ENCODE measurements at places on chromosomes 11 and 22. TPM values are rescaled to one million over a fixed set of nuclear protein-coding genes. Genes with fewer than 3 reads are reported as not detected.

- H3K27ac ChIP-seq, result no peak overlapping the region
- no peak overlapping the region for H3K4me3 ChIP-seq
- H3K4me1 ChIP-seq, result no peaks in the 10 kb centered on the region
- H3K27me3 ChIP-seq, result no peaks in the 10 kb centered on the region
These were observed 15.9 kb upstream of the HYLS1 start for GRCh38 chr11:125871391-125872137.

DNA sequence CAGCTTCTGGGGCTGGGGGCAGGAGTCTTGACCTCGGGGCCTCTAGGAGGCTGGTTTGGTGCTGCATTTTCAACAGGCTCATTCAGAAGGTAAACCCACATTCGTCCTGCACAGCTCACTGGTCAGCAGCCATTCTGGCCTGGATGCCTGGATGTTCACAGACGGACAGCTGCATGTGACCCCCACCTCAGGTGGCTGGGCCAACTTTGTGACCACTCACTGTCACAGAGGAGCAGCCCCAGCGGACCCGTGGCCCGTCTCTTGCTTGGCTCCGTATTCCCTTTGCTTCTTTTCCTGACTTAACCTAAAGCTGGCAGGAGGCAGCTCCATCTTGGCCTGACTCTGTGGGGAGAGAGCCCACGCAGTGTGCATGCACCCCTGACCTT lies 8.2 kb downstream of the DGCR8 start:
- H3K4me1 ChIP-seq, result peaks cover 25% of the 10 kb centered on the region
- no peak for DNase-seq
- H3K27ac ChIP-seq, result no peak overlapping the region
- no peaks in the 10 kb centered on the region for H3K27me3 ChIP-seq
- peaks cover 87% of the 10 kb centered on the region for H3K36me3 ChIP-seq

DNA sequence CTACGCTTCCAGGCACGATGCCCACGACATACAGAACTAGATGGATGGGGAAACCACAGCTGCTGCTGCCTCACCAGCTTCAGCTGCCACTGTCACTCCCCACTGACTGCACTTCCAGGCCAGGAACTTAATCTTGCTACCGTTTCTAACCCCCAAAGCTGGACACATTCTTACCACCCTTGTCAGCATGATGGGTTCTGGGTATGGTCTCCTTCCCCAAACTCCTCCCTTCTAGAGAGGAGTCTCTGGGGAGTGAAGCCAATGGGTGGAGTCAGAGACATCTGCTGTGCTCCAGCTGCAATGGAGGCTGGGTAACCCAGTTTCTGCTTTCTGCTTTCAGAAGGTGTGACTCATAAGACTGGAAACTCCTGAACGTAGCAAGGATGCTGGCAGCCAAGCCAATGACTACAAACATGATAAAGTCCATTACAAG lies 87.0 kb upstream of the THY1 start:
- peak; percentile 71 for DNase-seq
- no peaks in the 10 kb centered on the region for H3K36me3 ChIP-seq
- peaks cover 39% of the 10 kb centered on the region for H3K27me3 ChIP-seq
- H3K4me3 ChIP-seq, result no peak overlapping the region
- peaks cover 8% of the 10 kb centered on the region for H3K4me1 ChIP-seq

- H3K27me3 ChIP-seq, result no peaks in the 10 kb centered on the region
- H3K4me3 ChIP-seq, result no peak overlapping the region
- DNase-seq, result no peak
- no peak overlapping the region for H3K27ac ChIP-seq
These were observed 524.1 kb downstream of the METTL15 start for GRCh38 chr11:28632338-28632737.

DNA sequence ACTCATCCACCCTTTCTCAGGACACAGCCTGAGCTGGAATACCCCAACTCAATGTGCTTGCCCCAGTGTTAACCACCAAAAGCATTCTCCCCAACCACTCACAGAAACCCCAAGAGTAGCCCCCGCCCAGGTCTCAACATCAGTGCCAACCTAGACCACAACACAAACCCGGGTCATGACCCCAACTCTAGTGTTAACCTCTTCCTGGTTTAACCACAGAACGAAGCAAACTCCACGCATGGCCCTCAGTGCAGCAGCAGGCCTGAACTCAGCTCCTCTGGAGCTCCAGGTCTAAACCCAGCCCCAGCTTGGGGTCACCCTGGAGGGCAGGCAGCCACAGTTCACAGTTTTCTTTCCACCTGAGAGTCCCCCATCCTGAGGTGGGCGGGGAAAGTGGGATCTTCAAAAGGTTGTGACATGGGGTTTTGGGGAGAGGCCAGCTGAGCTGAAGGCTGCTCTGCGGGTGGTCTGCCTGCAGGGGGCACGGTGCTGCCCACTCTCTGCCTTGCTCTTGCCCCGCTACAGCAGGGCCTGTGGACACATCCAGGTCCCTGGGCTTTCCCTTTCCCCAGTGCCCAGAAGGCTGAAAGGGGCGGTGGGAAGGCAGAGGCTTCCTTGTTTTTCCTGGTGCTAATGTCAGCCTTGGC lies 37.9 kb downstream of the NECTIN1 start:
- DNase-seq, result no peak
- H3K27me3 ChIP-seq, result no peaks in the 10 kb centered on the region
- peak overlapping the region; percentile 92 for H3K27ac ChIP-seq
- no peaks in the 10 kb centered on the region for H3K36me3 ChIP-seq
- H3K4me1 ChIP-seq, result peaks cover 55% of the 10 kb centered on the region
- H3K4me3 ChIP-seq, result peak overlapping the region; percentile 57

- no peak for DNase-seq
- H3K36me3 ChIP-seq, result peaks cover 6% of the 10 kb centered on the region
- peaks cover 29% of the 10 kb centered on the region for H3K4me1 ChIP-seq
- H3K27ac ChIP-seq, result peak overlapping the region; percentile 93
- peak overlapping the region; percentile 100 for H3K4me3 ChIP-seq
These were observed 2.3 kb downstream of the CYB5R3 start for GRCh38 chr22:42646569-42647525.

DNA sequence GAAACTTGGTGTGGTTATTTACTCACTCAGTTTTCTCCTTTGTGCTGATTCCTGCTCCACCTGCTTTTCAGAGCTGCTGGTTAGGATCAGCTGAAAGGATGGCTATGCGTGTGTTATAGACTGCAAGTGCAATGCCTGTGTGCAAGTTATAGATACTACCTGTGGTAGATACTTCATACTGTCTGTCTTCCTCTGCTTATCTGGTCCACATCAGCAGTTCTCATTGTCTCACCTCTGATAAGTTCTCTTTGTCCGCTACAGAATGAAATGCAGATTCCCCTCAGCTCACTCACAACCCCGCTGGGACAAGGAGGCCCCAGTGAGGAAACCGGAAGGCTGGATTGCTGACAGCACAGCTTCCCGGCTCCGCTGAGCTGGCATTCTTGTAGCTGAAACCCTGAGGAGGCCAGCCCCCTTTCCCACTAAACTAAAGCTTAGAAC lies 37.5 kb upstream of the LYVE1 start:
- peaks cover under 1% of the 10 kb centered on the region for H3K27me3 ChIP-seq
- H3K27ac ChIP-seq, result no peak overlapping the region
- no peak overlapping the region for H3K4me3 ChIP-seq
- peaks cover 20% of the 10 kb centered on the region for H3K4me1 ChIP-seq
- peak; percentile 41 for DNase-seq

DNA sequence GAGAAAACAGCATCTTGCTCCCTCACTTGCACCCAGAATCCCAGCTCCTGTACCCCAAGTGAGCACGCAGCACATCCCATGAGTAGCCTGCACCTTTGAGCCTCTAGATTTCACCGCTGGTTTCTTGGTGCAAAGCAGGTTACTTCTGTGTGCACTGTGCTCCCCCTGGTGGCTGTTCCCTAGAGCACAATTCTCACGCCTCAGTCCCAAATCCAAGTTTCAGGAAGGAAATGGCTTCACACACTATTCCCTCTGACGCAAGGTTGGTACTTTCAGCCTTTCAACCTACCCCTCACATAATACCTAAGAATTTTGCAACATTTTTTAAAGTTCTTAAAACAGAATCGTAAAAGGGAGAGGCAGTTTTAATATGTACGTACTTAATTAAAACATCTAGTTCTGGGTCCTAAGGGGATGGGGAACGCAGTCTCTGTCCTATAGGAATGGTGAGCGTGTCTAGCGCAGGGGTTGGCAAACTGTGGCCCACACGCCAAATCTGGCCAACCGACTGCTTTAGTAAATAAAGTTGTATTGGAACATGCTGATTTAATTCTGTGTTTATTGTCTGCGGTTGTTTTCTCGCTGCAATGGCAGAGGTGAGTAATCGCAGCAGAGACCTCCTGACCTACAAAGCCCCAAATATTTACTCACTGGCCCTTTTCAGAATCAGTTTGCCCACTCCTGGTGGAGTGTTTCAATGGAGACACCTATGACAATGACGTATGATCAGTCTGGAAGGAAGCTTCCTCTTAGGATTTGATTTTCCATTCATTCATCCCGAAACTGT lies 27.5 kb downstream of the DHCR7 start:
- no peaks in the 10 kb centered on the region for H3K27me3 ChIP-seq
- no peak overlapping the region for H3K4me3 ChIP-seq
- no peaks in the 10 kb centered on the region for H3K36me3 ChIP-seq
- peak; percentile 56 for DNase-seq
- H3K27ac ChIP-seq, result no peak overlapping the region

GRCh38 chr11:31030138-31030792 lies 339.3 kb downstream of the DCDC1 start:
- no peaks in the 10 kb centered on the region for H3K36me3 ChIP-seq
- H3K27ac ChIP-seq, result no peak overlapping the region
- H3K4me1 ChIP-seq, result no peaks in the 10 kb centered on the region
- no peak overlapping the region for H3K4me3 ChIP-seq

DNA sequence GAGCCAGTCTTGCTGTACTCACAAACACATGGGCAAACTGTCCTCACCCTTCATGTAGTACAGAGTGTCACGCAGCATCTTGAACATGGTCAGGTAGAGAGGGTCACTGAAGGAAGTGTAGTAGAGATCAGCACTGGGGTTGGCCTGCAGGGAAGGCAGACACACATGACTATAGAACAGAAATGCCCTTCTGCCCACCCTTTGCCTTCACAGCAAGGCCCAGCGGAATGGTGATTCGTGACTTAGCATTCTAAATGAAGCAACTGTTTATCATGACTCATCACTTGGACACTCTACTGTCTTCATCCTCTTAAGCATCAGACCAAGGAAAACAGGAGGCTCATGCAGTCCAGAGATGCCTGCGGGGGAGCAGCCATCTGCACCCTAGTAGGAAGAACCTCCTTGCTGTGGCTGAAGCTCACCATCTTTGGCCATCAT lies 33.4 kb downstream of the SERPIND1 start:
- H3K4me1 ChIP-seq, result peaks cover 16% of the 10 kb centered on the region
- H3K27ac ChIP-seq, result no peak overlapping the region
- H3K4me3 ChIP-seq, result no peak overlapping the region

GRCh38 chr11:9029422-9029821 lies 25.6 kb upstream of the NRIP3 start:
- H3K36me3 ChIP-seq, result no peaks in the 10 kb centered on the region
- H3K4me1 ChIP-seq, result no peaks in the 10 kb centered on the region
- no peak overlapping the region for H3K27ac ChIP-seq
- H3K27me3 ChIP-seq, result no peaks in the 10 kb centered on the region

- DNase-seq, result no peak
- peaks cover 45% of the 10 kb centered on the region for H3K4me1 ChIP-seq
- H3K27me3 ChIP-seq, result no peaks in the 10 kb centered on the region
- no peaks in the 10 kb centered on the region for H3K36me3 ChIP-seq
- H3K27ac ChIP-seq, result peak overlapping the region; percentile 97
These were observed 33.5 kb upstream of the CRTAM start for GRCh38 chr11:122804796-122805195.

DNA sequence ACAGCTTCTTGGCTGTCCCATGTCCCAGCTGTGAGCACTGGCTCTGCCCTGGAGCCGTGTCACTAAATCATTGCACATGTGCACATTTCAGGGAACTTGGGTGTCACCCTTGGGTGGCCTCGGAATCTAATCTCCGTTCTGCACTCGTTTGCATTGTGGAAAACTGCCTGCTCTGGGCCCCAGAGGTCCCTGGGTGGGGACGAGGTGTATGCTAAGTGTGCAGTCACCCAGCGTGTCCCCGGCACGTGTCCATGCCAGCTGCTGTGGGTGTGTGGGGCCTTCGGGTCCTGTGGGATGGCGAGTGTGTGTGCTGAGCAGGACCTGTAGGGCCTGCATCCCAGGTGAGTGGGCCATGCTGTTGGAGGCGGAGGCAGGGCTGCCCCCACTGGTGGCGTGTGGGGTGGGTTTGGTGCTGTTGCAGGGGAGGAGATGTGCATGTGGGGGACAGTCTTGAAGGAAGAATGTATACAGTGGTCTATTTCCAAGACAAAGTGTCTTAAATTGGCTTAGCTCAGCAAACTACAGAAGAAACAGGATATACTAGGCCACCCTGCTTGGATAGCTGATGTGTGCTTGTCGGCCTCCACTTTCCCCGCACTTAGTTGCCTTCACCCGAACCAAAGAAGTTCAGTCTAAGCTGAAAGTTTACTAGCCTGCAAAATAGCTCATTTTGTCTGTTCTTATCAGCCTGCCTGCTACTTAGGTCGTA lies 14.6 kb downstream of the TANGO2 start:
- H3K27me3 ChIP-seq, result no peaks in the 10 kb centered on the region
- H3K4me1 ChIP-seq, result no peaks in the 10 kb centered on the region
- no peak for DNase-seq

- peak overlapping the region; percentile 78 for H3K27ac ChIP-seq
- H3K27me3 ChIP-seq, result no peaks in the 10 kb centered on the region
- H3K4me3 ChIP-seq, result no peak overlapping the region
- H3K36me3 ChIP-seq, result no peaks in the 10 kb centered on the region
- DNase-seq, result peak; percentile 62
These were observed 2.7 kb downstream of the SPA17 start for GRCh38 chr11:124676386-124676785.

- peak; percentile 38 for DNase-seq
- H3K4me1 ChIP-seq, result peaks cover 33% of the 10 kb centered on the region
- H3K36me3 ChIP-seq, result no peaks in the 10 kb centered on the region
- no peak overlapping the region for H3K27ac ChIP-seq
- no peaks in the 10 kb centered on the region for H3K27me3 ChIP-seq
These were observed 3.1 kb downstream of the PANX1 start for GRCh38 chr11:94131718-94132115.

- H3K27ac ChIP-seq, result no peak overlapping the region
- no peaks in the 10 kb centered on the region for H3K36me3 ChIP-seq
- no peak for DNase-seq
- H3K27me3 ChIP-seq, result no peaks in the 10 kb centered on the region
These were observed 176.4 kb downstream of the SHANK2 start for GRCh38 chr11:71075871-71076420.

Gene SPDYC
- not detected for total RNA-seq

Gene CDC42BPG
- total RNA-seq, result 3.7 TPM

Gene CTSW
- not detected for total RNA-seq

Gene TMA7B
- total RNA-seq, result not detected

Gene GDPD5
- 5.6 TPM for total RNA-seq

Gene C11orf65
- 1.5 TPM for total RNA-seq

Gene OR52I1
- not detected for total RNA-seq

Gene CLDN5
- not detected for total RNA-seq

Gene OR52D1
- not detected for total RNA-seq

Gene TIMM10B
- total RNA-seq, result 42.1 TPM

Gene RFPL3
- not detected for total RNA-seq

Gene CAT
- total RNA-seq, result 9.5 TPM

Gene OR11H1
- total RNA-seq, result not detected

Gene GDPD4
- not detected for total RNA-seq

Gene GLB1L3
- total RNA-seq, result not detected
